ENCODE measurements at places on chromosomes 5 and 9.

- peak; percentile 93 for DNase-seq
Measured at GRCh38 chr5:172868924-172869591, 35.0 kb downstream of the ERGIC1 start.

DNA sequence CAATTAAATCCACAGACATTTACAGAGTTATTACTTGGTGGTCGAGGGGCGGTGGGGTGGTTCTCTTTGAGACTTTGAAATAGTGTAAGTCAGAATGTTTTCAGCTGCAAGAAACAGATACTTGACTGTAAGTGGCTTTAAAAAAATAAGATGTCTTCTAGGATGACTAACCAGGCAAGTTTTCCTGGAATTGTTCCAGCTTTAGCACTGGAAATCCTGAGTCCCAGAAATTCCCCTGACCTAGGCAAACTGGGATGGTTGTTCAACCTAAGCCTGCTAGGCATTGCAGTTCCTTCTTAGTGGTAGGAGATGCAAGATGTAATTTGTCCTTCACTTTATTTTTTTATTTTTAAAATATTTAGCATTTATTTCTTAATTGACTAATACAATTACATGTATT lies 169.5 kb upstream of the POC5 start:
- DNase-seq = no peak

DNA sequence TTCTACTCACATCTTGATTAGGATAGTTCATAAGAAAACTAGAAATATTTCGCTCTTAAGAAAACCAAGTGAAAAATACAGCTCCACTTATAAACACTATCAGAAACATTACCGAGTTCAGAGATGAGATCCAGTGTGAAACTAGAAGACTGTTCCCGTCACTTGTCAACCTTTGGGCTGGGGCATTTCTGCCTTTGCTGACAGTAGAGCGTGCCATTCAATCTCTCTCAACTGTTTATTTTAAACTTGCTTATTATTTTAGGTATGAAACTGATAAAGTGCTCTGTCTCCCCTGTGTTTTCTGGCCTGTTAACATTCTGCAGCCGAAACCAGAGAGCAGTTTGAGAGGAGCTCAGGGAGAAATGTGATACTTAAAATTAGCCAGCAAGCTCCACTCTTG lies 16.7 kb downstream of the MRRF start:
- no peak for DNase-seq

DNA sequence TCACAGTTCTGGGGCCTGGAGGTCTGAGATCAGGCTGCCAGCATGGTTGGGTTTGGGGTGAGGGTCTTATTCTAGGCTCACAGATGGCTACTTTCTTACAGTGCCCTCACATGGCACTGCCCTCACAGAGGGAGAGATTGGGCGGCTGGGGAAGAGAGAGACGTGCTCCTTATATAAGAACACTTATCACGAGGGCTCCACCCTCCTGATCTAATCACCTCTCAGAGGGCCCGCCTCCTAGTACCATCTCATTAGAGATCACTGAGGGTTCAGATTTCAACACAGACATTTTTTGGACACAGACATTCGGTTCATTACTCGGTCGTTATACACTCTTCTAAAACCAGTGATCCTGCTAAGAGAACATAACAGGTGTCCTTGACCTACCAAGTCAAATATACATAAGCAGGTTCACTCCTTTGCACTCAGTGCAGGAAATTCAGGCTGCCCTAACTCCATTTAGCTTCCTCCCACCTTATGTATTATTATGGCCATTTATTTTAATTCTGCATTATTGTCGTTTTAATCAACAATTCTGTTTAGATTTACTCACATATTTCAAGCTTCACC lies 121.7 kb downstream of the ICE1 start:
- no peak for DNase-seq

GRCh38 chr9:129442803-129443511 lies 177.9 kb downstream of the C9orf50 start:
- no peak for DNase-seq

DNA sequence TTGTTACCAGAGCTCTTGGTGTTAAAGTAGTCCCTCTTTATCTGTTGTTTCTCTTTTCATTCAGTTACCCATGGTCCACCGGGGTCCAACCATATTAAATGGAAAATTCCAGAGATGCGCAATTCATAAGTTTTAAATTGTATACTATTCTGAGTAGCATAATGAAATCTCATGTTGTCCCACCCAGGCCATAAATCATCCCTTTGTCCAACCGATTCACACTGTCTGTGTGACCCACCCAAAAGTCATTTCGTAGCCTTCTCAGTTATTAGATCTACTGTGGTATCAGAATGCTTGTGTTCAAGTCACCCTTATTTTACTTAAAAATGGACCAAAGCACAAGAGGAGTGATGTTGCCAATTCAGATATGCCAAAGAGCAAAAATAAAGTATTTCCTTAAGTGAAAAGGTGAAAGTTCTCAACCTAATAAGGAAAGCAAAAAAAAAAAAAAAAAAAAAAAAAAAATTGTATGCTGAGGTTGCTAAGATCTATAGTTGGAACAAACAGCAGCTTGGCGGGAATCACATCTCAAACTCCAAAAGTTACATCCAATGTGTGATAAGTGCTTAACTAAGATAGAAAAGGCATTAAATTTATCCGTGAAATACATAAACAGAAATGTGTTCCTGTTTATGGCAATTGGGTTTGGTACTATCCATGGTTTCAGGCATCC lies 106.8 kb upstream of the GPBP1 start:
- DNase-seq = no peak

DNA sequence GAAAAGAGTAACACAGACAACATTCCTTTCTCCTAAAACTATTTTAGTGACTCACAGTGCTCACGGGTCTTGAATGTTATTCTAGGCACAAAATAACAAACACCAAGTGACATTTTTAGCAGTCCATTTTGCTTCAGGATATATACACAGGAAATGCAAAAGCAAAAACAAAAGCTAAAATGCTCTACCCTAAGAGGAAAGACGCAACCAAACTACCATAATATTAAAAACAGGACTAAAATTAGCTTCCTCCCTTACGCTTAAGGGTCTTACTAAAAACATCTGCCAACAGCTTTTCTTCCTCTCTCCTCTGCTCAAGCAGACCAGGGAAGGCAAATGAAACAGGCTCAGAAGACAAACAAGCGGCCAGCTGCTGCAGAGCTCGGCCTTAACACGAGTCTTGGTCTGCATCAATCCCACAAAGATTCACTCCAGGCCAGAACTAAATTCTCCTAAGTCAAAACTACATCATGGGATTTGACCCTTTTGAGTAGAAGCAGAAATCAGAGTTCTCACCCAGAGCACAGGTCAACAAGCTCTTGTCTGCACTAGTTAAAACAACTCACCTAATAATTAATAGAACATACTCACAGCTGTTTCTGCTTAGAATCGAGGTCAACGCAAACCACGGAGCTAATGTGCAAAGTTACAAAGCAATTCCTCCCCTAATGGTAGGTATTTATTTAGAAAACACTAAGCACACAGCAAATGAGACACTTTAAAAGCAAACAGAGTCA lies 62.3 kb downstream of the RAPGEF1 start:
- DNase-seq = peak; percentile 35

GRCh38 chr9:101029315-101030085 lies 973 bp downstream of the PLPPR1 start:
- no peak for DNase-seq
